ENCODE measurements at places on chromosomes 3 and 15.
A peak's percentile ranks its signal among the peaks of the same experiment; 100 is the strongest.

DNA sequence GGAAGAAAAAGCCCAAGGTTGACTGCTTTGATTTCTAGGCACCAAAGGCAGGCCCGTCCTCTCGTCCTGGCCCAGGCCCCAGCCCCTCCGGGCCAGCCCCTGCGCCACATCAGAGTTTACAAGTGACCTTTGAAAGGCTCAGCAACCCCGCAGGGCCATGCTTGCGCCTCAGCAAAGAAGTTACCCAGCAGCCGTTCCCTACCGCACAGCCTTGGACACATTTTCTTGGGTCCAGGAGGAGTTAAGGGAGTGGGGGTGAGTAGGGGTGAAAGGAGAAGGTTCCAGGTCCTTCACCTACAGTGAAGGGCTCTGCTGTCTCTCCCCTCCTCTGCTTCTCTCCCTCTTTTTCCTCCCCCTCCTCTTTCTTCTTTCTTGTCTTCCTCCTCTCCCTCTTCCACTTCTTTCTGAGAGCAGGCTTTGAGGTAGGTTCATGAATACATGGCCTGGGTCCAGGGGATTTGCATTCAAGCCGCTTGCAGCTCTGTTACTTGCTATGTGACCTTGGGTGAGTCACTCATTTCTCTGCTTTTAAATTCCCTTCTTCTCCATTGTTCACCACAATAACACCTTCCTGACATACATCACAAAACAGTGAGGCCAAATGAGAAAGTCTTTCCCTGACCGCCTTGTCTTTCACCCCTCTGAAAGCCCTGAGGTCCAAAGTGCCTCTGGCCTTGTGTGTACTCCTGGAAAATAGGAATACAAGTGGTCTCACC, 223.3 kb upstream of the TPRG1 start:
- DNase-seq, result peak; percentile 35

DNA sequence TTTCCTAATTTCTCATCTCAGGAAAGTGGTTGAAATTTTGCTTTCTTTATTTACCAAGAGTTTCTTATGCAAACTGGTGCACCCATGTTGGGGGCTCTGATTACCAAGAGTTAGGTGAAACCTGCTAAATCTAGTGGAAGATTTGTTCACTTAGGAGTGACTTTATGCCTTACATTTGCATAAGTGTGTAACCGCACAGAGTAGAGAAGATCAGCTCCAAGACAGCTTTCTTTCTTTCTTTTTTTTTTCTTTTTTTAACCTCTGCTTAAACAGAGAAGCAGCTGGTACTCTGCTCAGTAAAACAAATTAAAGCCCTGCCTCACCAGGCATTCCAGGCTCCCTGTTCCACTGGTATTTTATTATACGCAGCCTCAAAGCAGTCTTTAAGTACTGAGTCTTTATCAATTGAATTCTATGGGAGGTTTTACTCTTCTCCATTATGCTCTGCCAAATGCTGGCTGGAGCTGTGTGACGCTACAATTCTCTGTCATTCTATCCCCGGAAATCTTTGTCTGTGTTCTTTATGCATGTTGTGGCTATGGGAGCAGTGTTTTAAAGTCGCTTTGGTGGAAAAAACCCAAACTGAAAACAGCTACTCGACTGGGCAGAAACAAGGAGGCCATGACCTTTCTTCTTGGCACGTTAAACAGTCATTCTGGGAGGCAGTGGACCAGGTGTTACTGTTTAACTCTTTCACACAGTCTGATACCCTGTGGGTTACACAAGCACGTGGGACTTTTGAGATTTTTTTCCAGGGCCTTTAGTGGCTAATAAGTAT, 55.2 kb upstream of the GBE1 start:
- no peak for DNase-seq

- DNase-seq, result no peak
Observed at GRCh38 chr3:117540597-117540996, 831.0 kb downstream of the TUSC7 start.

GRCh38 chr3:39108200-39108710, 775 bp downstream of the TTC21A start:
- no peak for DNase-seq

- DNase-seq, result no peak
Observed at GRCh38 chr15:53757906-53758305, 1.6 kb downstream of the WDR72 start.

- DNase-seq, result no peak
Observed at GRCh38 chr3:188558343-188559071, 404.6 kb downstream of the LPP start.

DNA sequence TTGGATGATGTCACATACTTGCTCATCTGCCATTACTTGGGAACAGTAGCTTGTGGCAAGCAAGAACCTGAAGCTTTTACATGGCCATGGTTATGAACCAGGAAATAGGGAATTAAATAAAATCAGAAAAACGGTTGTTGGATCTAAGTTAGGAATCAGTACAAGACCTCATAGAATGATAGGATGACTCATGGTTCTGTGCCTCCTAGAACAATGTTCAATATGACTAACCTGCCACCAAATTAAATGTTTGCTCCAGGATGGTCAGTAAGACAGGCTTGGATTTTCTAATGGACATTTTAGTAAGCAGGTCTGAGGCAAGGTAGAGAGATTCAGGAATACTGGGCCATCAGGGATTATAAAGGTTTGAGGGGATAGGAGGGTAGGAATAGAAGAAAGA, 218.9 kb downstream of the PLOD2 start:
- DNase-seq, result no peak

GRCh38 chr3:64422932-64423331, 197.7 kb upstream of the PRICKLE2 start:
- no peak for DNase-seq

DNA sequence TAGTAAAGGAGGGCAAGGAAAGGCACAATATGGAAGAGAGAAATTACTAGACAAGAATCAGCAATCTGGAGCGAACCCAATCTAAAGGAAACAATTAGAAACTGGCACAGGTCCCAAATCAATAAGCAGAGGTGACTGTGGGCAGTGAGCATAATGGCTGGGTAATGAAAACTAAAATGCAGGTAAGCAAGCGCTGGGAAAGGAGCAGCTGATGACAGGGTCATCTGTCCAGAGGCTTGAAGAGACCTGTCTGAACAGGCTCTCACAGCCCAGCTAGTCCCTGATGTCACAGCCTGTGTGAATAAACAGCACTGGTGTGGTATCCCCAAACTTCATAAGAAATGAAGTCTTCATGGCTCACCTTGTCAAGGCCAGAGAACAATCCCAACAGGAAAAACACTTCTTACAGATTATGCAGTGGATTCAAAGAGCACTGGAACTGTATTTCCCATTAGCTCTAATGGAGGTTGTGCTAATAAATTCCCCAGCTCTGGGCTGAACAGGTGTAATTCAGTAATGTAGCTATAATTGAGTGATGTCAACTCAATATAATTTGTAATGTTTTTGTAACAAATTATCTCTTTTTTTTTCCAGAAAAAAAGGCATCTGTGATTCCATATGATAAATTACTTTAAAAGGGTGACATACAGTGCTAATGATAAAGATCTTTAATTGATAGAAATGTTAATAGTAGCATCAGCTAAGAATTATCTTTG, 197.3 kb downstream of the FHIT start:
- no peak for DNase-seq

DNA sequence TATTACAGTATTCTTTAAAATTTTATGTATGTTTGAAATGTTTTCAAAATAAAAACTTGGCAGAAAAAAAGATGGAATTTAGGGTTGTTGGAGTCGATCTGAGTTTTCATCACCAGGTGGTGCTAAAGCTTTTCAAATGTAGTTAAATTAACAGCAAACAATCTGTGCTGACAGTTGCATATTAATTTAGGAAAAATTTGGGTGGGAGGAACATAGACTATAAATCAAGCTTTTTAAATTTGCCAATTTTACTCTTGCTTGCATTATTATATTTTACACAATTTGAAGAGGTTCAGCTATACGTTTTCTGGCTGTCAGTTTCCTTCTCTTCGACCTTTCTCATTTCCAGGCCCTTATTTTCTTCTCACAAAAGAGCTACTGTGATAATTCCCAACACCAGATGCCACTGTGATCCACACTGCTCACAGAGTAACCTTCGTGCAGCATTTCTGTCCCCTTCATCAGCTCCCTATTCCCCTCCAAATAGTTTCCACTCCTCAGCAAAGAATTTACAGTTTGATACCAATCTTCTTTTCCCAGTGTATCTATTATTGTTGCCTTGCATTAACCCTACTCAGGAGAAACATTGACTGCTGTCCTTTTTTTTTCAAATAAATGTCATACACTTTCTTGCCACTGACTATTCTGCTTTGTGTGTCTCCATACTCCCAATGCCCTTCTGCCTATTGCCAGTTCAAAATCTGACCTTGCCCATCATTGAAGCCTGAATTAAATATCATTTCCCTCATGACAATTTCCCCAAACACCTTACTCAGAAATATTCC, 53.4 kb upstream of the EIF5A2 start:
- no peak for DNase-seq

- DNase-seq, result no peak
Observed at GRCh38 chr15:65460741-65461347, 38.1 kb upstream of the IGDCC4 start.

DNA sequence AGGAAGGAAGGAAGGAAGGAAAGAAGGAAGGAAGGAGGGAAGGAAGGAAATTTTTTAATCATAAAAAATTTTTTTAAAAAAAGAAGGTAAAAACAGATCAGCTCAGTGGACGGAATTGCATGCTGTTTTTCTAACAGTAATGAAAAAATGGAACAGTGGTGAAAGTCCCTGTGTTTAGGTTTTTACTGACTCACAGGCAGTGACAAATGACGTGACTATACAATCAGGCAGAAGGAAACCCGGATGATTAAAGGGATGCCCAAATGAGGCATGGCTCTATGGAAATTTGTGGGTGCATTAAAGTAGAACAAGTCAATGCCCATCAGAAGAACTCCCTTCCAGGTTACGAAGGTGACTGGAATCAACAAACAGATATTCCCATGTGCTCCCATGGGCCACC, 135.0 kb downstream of the IMPG2 start:
- DNase-seq, result no peak

GRCh38 chr3:13069495-13069894, 3.7 kb downstream of the IQSEC1 start:
- no peak for DNase-seq

- DNase-seq, result no peak
Observed at GRCh38 chr3:5531741-5532290, 344.3 kb downstream of the EDEM1 start.

- no peak for DNase-seq
Observed at GRCh38 chr3:71372241-71372768, 211.2 kb downstream of the FOXP1 start.

- no peak for DNase-seq
Observed at GRCh38 chr15:87489456-87489855, 767.1 kb downstream of the NTRK3 start.

GRCh38 chr3:187880441-187880840, 135.2 kb upstream of the BCL6 start:
- DNase-seq, result no peak

DNA sequence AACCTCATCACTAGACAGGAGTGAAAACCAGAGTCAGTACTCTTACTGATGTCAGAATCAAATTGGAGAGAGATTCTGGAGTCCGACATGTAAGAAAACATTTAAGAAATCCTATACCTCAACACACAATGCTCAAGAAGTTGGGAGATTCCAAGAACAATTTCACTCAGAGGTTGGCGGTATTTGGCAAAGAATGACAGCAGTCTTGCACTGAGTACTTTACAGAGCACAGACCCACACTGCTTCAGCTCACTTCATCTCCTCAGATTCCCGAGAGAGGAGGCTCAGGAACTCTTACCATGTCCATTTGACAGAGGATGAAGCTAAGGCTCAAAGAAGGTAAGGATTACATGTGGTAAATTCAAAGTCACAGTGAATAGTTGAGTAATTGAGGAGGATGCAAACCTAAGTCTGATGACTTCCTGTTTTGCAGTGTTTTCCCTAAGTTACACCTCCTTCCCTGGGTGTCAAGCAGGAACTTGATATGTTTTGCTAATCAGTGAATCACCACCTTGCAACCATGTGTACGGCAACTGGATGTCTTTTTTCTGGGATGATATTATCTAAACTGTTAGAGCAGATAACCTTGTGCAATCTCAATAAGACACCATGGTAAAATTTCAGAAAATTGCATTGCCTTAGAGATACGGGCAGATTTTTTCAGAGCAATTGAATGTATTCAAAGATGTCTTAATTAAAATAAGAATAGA, 61.3 kb upstream of the MME start:
- DNase-seq, result no peak

DNA sequence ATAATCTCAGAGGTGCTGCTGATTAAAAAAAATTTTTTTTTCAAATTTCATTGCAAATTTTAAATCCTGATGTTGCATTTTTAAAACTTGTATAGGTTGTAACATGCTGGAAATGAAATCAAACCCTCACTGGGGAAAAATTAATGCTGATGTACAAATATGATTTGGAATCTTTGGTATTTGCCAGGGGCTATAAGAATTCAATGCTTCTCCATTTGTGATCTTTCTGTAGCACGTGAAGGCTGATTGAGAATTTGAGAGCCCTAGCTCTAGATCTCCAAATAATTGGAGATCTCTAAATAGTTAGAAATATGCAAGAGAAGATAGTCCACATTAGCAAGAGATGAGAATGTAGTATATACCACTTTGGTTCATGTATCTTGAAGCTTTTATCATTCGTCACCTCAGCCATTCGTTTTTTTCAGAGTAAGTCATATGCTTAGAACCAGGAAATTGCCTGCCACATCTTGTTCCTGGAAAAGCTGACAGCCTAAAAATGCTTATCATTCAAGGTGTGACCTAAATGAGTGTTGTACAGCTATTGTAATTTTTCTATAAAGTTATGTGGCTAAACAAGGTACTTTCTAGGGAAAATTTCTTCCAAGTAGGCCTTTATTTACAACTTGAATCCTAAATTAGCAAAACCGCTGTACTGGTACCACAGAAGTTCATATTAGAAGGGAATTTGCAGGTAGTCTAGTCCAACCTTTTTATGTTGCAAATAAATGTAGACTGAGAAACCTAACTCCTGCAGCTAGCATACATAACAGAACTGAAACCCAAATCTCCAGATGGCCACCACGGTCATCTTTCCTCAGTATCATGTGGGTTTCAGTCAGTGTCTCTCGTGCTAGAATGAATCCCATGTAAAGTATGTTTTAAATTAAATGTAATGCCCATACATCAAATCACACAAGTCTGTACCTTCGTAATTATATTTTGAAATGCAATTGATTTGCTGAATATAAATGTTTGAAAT, 48.5 kb downstream of the FNDC3B start:
- DNase-seq, result no peak

DNA sequence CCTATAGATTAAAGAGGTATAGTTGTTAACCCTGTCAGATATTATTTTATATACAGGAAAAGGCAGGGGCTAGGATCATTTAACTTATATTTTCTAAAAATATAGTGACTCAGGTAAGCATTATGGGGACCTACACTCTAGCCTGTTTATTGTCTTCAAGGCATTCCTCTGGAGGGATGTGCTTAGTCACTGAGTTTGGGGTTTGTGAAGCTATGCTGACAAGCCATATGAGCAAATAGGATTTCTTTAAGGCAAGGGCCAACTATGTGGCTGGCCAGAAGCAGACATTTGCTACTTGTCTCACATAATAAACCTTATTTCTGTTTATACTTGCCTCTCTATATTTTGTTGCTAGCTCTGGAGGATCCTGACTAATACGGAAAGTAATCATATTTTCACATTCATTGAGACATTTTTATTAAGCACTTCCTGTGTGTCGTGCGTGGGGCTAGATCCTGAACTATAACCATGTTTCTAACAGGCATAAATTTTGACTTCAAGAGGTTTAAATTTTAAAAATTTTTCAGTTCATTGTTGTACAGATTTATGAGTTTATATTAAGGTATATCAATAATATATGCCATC, 153.4 kb downstream of the OTOL1 start:
- no peak for DNase-seq

GRCh38 chr3:18111796-18112232, 313.3 kb downstream of the SATB1 start:
- DNase-seq, result no peak
